ENCODE measurements at places on chromosomes 2 and 18.

DNA sequence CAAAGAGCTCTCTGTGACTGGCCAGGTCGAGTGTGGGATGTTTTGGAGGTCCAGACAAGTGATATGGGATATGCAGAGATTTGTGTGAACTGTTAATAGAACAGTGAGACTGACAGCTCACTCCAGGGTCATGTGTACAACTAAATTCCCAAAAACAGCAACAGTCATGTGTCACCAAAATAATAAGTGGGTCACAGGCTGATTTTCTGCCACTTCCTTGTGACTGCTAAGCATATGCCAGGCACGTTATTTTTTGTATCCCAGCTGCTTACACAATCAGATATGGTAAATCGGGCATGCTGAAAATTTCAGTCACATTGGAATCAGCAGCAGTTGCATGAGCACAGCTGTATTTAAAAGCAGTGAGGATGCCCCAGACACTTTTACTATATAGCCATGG, 198.7 kb downstream of the PTGR3 start:
- DNase-seq = no peak

GRCh38 chr2:236171680-236172254, 3.6 kb upstream of the GBX2 start:
- no peak for DNase-seq

- DNase-seq = no peak
These were observed 212.8 kb downstream of the CDCA7 start for GRCh38 chr2:173567493-173567892.

GRCh38 chr2:45726188-45726587, 74.7 kb downstream of the PRKCE start:
- DNase-seq = no peak

DNA sequence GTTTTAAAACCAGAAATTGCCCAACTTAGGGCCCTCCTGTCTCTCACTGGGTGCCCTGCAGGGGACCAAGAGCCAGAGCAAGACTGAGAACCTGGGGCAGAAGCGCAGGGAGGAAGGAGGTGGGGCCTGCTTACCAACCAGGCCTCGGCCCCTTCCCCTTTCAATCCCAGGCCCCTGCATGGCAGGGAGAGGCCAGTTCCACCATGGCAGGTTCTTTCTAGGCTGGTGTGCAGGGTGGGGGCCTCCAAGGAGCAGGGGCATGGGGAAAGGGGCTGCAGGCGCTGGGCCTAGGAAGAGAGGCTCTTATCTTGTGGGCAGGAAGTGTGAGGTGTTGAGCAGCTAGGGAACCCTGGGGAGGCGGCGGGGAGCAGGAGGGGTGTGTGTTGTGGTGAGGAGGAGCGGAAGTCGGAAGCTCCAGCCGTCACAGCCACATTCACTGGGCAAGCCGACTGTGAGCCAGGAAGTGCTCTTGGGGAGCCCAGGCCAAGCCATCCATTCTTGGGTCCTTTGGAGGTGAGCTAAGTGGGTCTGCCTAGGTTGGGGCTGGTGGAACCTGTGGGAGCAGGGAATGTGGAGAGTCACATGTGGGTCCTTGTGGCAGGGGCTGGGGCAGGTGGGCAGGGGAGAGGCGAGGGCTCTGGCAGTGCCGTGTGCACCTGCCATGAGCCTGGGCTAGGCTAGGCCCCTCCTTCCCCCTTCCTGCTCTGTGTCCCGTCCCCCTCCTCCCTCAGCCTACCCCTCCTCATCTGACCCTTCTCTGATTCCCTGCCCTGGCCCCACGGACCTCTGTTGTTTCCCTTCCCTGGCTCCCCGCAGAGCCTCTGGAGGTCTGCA, at the start of gene PSD4:
Gene PSD4 (plus strand): TSS at position 430 of the 834 bp plus-strand sequence. CDS start 8,486 bp downstream, outside the sequence.
- peak; percentile 80 for DNase-seq

DNA sequence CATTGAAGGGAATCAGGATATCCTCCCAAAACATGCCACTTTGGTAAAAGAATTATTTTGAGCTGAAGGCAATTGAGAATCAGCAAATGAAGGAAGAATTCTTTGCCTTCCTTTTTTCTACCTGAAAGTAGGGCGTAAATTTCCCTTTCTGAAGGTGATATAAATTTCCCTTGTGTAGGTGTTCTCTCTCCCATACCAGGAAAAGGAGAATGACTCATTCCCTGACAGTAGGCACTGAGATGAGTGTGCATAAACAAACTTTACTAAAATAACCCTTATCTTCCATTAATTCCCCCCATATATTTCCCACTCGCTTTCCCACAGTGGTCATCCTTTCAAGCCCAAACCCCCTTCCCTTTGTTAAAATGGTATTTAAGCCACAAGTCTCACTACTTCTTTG, 1339.0 kb downstream of the LRP1B start:
- no peak for DNase-seq

- no peak for DNase-seq
These were observed 388.9 kb downstream of the ZEB2 start for GRCh38 chr2:144131042-144131441.

Data from stimulated activated CD4-positive, alpha-beta T cell treated with anti-CD3 and anti-CD28 coated beads, Interleukin-4, amount 100 ng/mL, for 1 hour (primary cell).